ENCODE measurements at places on chromosomes 16 and 17. TPM values are rescaled to one million over a fixed set of nuclear protein-coding genes. Genes with fewer than 3 reads are reported as not detected.

- DNase-seq = no peak
Measured at GRCh38 chr16:71229344-71229743, 1.2 kb downstream of the HYDIN start.

- no peak for DNase-seq
Measured at GRCh38 chr17:28396635-28397239, 9.3 kb downstream of the SLC46A1 start.

The OR2C1 gene
- not detected for polyA plus RNA-seq

The CD79B gene
- 624 TPM for polyA plus RNA-seq

- no peak for DNase-seq
Measured at GRCh38 chr16:23771027-23771426, 16.2 kb downstream of the CHP2 start.

- DNase-seq = no peak
Measured at GRCh38 chr16:86986809-86987487, 330.2 kb downstream of the C16orf95 start.

GRCh38 chr16:60414613-60415012 lies 1621.6 kb downstream of the CDH8 start:
- DNase-seq = no peak

The TSPOAP1 gene
- polyA plus RNA-seq = 26.5 TPM

DNA sequence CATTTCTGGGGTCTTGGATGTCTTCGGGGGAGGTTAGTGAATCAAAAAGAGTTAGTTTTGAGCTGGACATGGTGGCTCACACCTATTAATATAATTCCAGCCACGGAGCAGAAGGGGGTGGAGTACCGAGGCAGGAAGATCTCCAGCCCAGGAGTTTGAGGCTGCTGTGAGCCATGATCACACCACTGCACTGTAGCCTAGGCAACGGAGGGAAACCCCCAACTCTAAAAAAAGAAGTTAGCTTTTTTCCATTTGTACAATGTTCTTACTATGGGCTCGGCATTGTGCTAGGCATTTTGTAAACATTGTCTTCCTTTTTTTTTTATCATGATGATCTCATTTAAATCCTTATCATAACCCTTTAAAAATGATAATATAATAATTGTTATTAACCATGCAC lies 8.3 kb upstream of the SNF8 start:
- no peak for DNase-seq

DNA sequence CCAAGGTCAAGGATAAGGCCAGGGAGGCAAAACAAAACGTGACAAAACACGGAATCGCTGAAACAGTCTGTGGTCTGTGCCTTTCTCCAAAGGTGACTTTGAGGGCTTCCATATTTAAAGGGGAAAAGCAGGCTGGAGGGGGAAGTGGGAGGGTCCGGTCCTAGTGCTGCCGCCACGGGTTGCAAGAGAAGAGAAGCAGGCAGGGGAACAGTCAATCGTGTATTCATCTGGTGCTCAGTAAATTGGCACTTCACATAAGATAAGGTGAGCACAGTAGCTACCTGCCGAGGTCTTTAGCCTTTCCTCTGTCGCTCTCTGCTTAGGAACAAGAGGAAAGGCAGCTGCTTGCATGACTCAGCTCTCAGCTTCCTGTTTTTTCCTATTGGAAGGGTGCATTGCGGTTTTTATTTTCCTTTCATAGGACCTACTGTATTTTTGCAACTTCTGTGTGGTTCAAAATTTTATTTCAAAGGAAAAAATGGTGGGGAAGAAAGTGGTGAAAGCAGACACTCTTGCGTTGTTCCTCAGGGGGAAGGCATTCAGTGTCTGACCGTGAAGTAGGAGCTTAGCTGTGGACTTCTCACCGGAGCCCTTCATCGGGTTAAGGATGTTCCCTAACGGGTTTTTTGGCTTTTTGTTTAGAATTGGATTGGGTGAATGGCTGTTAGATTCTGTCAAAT lies 7.1 kb upstream of the LGALS3BP start:
- no peak for DNase-seq

Measured in spleen (tissue), 13 donors.